Left ventricle myocardium superior (tissue), 1 donor: ENCODE measurements at places on chromosomes 4 and X. TPM values are rescaled to one million over a fixed set of nuclear protein-coding genes. Genes with fewer than 3 reads are reported as not detected.
A peak's percentile ranks its signal among the peaks of the same experiment; 100 is the strongest.

DNA sequence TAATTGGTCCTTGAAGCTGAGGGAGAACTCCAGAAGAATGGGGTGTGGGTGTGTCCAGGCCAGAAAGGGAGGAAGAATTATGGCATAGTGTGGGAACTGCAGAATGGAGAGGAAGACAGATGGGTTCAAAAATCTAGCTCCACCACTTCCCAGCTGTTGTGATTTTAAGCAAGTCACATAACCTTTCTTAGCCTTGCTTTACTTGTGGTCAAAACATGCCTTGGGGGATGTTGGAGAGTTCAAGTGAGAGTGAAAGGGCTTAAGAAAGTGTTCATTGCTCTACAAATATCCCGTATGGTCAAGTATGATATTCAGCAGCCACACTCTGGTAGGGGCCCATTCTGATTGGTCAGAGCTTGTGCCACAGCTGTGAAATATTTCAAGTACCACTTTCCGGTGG is 15.0 kb upstream of the STARD8 start:
- no peak for DNase-seq

DNA sequence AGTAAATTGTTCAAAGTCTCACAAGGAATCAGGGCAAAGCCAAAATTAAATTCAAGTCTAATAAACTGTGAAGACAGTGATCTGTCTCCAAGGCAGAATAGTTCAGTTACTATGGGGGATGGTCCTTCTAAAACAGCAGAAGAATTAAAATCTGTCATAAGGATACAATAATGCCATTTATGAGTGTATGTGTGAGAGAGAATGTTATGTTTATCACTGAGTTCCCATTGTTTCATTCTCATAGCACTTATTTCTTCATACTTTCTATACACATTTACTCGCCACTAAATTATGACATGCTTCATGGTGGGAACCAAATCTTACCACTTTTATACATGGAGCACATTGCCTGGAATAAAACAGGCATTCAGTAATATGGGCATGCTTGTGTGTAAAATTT is 102.5 kb downstream of the AMMECR1 start:
- DNase-seq: no peak

DNA sequence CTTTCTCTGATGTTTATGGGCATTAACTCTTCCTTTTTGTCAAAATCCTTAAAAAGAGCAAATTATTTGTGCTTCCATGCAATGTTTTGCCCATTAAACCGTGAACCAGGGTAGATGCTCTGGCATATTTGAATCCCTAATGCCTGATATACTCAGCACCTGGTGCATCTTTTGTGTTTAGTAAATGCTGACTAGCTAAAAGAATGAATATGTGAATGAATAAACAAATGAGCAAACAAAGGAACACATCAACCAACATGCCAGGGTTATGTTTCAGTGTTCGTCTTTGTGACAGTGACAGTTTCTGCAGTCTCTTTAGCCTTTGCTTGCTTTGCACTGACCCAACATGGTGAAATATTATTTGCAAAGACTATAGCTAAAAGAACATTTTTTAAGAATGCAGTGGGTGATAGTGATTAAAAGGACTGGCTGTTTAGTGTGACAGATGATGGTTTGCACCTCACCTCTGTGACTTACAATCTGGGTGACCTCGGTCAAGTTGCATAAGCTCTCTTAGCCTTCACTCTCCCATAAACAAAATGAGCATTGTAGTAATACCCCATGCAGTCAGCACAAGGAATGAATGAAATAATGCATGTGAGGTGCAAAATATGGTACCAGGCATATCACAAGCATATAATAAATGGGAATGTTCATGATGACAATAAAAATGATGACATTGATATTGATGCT is 29.5 kb downstream of the SMPX start:
- no peak for DNase-seq

GRCh38 chr4:140187316-140187695 is 33.3 kb upstream of the MAML3 start:
- no peak for DNase-seq

DNA sequence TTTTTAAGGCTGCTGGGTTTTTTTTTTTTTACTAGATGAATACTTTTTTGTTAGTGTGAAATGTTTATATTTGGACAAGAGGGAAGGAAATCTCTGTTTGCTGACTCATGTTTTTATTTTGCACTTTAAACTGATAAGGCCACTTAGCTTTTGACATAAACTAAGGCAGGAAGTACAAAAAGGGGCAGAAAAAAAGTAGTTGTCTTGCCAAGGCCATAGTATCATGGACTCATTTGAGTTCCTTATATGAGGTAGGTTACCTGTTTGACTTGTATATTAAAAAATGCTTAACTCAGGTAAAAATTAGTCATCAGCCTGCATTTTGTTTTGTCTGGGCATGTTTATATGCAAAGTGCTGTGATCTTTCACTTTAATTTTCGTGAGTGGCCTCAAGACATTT is 26.0 kb downstream of the SMAD1 start:
- no peak for DNase-seq

GRCh38 chrX:20409991-20410390 is 143.3 kb upstream of the RPS6KA3 start:
- no peak for DNase-seq

- DNase-seq: no peak
These were observed 234.0 kb upstream of the BCOR start for GRCh38 chrX:40331762-40332161.

- DNase-seq: no peak
These were observed 141.3 kb upstream of the FTHL17 start for GRCh38 chrX:31212856-31213748.

- DNase-seq: no peak
These were observed 207.5 kb downstream of the PDGFC start for GRCh38 chr4:156764145-156764544.

GRCh38 chr4:140038031-140038533 is 115.9 kb downstream of the MAML3 start:
- no peak for DNase-seq

DNA sequence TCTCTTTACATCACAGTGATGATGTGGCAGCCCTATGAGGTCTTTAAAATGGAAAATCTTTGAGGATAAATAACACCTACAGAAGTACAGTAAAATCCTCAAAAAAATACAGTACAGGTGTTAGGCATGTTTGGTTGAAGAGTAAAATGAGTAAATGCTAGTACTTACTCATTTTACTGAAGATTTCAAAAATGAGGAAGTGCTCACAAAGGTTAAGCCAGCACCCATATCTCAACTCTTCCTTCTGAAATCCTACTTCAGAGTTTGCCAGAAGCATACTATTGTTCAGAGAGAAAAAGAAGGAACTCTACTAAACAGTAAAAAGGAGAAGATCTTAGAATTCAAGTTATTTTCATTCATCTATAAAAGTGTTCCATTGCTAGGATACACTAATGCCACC is 130.9 kb downstream of the CBR4 start:
- DNase-seq: no peak

- no peak for DNase-seq
These were observed 99.4 kb downstream of the LUZP4 start for GRCh38 chrX:115388879-115389278.

DNA sequence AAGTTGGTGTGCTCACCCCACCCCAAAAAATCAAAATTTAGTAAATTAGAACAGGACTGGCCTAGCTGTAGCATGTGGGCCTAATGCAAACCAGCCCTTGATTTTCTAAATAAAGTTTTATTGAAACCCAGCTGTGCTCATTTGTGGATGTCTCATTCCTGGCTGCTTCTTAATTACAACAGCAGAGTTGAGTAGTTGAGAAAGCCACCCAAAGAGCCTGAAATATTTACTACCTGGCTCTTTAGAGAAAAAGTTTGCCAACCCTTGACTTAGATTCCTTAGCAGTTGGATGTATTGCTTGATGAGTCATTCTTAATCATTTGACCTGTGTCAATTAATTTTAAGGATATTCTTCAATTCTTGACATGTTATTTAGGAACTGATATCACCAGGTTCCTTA is 168.3 kb upstream of the PUDP start:
- DNase-seq: no peak

GRCh38 chr4:166482758-166483157 is 609.7 kb downstream of the TLL1 start:
- DNase-seq: no peak

DNA sequence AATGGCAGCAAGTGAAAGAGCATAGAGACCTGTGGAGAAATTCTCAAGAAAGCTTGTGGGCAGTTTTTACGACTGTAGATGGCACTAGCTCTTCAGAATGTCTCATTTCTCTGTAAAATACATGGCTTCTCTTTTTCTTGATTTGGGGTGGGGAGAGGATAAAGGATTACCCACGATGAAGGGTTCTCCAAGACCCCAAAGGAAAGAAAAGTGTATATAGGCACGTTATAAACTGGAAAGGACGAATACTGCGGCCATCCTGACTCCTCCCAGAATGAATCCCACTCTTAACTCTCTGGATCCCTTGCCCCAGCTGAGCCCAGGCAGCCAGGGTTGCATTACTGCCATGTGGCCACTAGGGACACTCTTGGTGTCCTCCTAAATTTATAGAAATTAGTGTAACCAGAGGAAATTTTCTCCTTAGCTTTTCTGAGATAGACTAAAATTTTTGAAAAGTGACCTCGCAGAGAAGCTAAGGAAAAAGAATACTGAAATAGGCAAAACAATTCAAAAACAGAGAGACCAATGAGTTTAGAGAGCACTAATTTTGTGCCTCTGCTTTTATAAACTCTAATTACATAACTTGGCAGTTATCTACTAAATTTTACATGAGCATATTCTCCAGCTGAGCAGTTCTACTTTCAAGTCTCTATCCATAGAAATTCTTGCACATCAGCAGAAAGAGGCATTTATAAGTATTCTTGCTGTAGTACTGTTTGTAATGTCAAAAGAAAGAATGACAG is 37.8 kb upstream of the PCDH19 start:
- peak; percentile 46 for DNase-seq

DNA sequence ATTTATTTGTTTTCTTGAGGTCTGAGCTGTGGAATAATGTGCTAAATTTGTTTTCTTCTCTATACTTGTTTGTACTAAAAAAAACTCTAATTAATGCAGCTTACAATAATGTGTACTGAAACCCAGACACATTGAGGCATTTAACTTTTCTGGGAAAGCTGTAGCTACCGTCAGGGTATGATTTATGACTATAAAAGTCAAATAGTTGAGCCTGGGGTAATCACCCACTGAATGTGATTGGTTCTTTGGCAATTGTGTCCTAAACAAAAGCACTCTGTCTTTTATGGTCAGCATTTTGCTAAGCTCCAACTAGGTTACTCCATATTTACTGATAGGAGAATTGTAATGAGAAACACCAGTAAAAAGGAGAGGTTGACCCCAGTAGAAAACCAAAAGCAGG is 65.9 kb upstream of the CBLL2 start:
- no peak for DNase-seq

DNA sequence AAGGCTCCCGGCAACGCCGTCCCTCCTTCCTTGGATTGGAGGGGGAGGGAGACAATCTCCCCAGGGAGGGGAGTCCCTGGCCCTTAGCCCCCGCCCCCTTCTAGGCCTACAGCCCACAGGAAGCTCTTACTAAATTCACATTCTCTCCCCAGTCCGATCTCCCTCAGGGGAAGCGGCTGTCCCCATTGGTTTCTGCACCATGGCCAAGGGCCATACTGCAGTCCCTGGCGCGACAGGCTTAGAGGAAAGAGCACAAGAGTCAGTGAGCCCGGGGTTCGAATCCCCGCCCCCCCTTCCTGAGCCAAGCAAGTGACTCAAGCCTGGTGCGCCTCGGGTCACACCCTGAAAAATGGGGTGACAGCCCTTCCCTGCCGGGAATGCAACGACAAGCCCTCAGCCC is 1.1 kb downstream of the ABLIM2 start:
- peak; percentile 61 for DNase-seq

DNA sequence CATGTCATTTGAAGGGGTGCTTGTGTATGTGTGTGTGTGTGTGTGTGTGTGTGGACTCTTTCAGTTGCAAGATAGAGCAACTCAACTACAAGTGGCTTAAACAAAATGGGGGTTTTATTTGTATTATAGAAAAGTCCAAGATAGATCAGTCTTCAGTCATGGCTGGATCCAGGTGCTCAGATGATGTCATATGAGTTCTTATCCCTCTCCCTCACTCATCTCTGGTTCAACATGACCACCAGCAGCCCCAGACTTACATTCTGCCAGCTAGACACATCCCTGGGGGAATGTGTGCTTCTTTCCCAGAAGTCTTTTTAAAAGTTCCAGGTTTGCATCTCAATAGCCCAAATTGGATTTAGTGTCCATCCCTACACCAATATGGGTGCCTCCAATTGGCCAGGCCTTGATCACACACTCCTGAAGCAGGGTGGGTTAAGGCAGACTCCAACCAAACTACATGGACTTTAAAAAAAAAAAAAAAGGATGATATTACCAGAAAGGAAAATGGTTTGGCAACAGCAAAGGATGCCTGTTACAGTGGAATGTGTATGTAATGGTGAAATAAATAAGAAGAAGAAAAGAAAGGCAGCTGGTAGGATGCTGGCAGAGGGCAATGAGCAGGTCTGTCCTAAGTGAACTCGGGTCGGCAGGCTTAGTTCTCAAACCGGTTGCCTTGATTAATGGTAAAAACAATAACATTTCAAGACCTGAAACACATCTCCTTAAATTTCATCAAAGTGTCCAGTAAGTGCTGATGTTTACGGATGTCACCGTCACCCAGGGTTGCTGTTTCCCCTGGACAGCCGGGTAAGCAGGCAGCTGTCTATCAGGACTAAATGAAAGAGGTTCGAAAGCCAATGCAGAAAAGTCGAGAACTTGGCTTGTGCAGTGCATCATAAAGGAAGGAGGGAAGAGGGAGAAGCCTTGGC is 107.7 kb downstream of the SMIM20 start:
- DNase-seq: no peak

- no peak for DNase-seq
These were observed 95.5 kb upstream of the ZNF518B start for GRCh38 chr4:10552591-10553280.

DNA sequence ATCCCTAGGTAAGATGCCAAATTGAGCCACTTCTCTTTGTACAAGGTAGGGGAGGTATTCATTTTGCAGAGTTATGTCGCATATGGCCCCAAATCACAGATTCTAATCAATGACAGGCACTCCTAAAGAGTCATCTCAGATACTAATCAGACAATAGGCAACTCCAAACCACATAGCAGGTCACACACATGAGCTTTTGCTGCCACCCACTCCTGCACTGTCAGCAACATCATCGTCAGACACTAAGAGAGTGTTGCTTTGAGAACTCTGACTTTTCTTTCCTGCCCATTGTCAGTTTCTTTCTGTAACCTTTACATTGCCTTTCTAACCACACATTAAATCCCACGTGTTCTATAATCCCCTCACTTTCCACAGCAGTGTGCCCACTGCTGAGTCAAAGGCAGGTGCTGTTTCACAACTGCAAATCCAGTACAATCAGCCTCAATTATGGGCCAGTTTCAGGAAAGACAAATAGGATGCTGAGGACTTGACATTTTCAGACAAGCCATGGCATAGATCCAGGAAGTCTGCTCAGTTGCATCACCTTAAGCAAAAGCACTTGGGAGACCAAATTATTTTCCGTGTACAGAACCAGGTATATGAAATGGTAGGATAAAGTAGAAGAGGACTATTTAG is 23.5 kb downstream of the TMEM31 start:
- DNase-seq: no peak

Gene LINC00632
- 122 TPM for total RNA-seq

Gene ARHGAP6
- 2.8 TPM for total RNA-seq

Gene FREM3
- not detected for total RNA-seq

Gene BMPR1B
- 1.8 TPM for total RNA-seq

Gene H2BW2
- not detected for total RNA-seq

Gene FRG1
- 28.9 TPM for total RNA-seq

Gene PAK3
- total RNA-seq: 0.64 TPM

Gene RPA4
- total RNA-seq: 0.22 TPM

Gene NAT8L
- total RNA-seq: 0.82 TPM

Gene XPNPEP2
- total RNA-seq: 0.92 TPM

Gene IL2
- not detected for total RNA-seq

Gene CXCR3
- total RNA-seq: 0.20 TPM
